Stimulated activated CD8-positive, alpha-beta memory T cell treated with anti-CD3 and anti-CD28 coated beads, Interleukin-4, amount 100 ng/mL, for 1 hour (primary cell): ENCODE measurements at places on chromosomes 5 and 9.

DNA sequence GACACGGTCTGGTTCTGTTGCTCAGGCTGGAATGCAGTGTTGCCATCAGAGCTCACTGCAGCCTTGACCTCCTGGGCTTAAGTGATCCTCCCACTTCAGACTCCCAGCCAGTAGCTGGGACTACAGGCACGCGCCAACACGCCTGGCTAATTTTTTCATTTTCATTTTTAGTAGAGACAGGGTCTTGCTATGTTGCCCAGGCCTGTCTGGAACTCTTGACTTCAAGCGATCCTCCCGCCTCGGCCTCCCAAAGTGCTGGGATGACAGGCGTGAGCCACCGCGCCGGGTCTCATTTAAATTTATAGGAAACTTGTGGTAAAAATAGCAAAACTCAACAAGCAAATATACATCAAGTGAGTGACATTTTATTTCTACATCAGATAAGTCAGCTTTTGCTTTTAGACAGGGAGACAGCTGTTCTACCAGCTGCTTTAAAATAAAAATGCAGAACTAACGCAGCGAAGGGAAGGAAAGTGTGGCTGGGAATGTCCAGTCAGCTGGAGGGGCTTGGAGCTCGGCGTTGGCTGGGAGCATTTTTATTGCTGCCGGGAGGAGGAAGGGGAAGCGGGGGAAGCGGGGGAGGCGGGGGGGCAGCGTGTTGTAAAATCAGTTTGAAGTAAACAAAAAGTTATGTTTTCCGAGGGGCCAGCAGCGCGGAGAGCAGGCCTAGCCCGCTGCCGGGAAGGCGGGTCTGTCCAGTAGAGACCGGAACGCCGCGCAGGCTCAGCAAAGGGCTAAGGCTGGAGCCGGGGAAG lies 707 bp upstream of the ZFYVE16 start:
- no peak for DNase-seq

DNA sequence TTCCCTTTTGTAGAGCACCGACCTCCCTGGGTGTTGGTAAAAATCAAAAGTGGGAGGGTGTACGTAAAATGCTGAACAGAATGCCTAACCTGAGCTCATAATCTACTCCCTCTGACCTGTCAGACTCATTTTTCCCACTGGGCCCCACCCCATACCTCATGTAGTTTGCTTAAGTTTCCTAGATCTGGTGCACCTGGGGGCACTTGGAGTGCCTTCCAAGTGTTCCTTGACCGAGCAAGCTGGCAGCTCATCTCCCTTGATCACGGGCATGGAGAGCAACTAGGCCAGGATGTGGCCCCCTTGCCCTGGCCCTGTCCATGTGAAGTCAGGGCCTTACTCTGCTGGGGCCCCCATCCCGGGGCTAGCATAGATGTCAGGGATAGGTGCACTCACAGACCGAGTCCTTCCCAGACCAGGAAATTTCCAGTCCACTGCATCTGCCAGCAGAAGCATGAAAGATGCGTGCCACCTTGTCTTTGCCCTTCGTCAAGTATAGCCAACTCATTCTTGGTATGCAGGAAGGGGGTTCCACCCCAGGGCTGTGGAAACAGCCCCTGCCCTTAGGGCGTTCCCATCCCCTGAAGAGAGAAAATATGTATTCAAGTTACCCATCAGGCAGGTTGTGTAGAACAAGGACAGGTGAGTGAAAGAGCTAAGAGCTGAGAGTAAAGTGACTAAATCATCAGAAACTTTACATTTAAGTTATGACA lies 41.9 kb downstream of the SLC22A5 start:
- no peak for DNase-seq

- no peak for DNase-seq
These were observed 66.5 kb downstream of the COL27A1 start for GRCh38 chr9:114221706-114222465.

GRCh38 chr5:142900927-142901326 lies 130.8 kb downstream of the ARHGAP26 start:
- DNase-seq = no peak

DNA sequence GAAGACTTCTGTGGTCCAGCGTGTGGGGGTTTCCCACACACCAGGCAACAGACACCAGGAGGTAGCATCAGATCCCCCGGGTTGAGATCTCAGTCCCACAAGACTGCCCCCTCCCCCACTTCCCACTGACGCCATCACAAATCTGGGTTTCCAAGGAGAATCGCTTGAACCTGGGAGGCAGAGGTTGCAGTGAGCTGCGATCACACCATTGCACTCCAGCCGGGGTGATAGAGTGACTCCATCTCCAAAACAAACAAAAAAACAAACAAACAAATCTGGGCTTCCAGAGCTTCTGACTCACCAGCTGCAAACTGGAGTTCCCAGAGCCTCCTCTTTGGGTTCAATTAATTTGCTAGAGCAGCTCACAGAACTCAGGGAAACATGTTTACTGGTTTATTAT lies 4.7 kb upstream of the GBGT1 start:
- DNase-seq = no peak

DNA sequence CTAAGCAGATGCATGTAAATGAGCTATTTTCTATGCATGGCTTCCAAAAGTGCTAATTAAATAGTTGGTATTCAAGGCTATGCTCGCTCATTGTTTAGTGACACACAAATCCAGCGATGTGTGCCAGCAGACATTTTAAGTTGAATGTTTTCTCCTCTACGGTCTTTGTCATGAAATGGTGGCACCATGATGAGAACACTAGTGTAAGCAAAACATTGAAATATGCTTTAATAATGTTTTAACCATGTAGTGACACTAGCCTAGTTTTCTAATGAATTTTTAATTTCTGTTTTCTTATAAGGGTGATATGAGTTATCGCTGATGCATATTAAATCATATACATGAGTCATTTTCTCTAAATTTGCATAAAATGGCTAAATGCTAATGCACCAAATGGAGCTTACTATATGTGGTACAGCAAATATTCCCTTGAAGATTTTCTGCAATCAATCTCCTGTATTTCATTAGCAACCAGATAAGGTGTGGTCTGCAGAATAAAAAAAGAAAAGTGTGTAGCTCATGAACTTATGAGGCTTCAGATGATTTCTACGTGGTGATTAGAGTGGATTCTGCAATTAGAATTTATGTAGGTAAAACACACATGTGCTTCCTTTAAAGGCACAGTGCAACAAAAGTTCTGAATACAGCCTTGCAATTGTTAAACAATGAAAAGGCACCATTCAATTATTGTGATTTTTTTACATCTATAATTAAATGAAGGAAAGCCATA lies 226.6 kb downstream of the MEF2C start:
- DNase-seq = no peak

GRCh38 chr9:21764846-21765245 lies 37.6 kb upstream of the MTAP start:
- no peak for DNase-seq

- no peak for DNase-seq
These were observed 82.0 kb downstream of the ADGRV1 start for GRCh38 chr5:90640484-90641059.

GRCh38 chr9:125674981-125675973 lies 31.7 kb downstream of the MAPKAP1 start:
- no peak for DNase-seq

GRCh38 chr5:126199467-126199866 lies 223.7 kb upstream of the GRAMD2B start:
- no peak for DNase-seq

DNA sequence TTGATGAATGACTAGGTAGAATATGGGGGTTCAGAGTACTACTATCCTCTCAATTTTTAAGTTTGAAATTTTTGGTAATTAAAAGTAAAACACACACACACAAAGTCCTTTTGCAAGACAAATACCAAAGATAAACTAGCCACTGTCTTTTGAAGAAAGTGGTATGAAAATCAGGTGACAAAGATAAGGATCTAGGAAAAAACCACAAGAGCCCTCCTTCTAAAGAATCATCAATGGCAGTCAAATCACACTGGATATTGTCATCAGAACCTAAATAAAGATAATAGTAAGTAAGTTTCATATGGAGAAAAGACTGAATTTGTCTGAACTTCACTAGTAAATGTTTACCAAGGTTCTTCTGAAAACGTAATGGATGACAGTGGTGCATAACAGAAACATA lies 30.5 kb upstream of the HK3 start:
- DNase-seq = no peak

DNA sequence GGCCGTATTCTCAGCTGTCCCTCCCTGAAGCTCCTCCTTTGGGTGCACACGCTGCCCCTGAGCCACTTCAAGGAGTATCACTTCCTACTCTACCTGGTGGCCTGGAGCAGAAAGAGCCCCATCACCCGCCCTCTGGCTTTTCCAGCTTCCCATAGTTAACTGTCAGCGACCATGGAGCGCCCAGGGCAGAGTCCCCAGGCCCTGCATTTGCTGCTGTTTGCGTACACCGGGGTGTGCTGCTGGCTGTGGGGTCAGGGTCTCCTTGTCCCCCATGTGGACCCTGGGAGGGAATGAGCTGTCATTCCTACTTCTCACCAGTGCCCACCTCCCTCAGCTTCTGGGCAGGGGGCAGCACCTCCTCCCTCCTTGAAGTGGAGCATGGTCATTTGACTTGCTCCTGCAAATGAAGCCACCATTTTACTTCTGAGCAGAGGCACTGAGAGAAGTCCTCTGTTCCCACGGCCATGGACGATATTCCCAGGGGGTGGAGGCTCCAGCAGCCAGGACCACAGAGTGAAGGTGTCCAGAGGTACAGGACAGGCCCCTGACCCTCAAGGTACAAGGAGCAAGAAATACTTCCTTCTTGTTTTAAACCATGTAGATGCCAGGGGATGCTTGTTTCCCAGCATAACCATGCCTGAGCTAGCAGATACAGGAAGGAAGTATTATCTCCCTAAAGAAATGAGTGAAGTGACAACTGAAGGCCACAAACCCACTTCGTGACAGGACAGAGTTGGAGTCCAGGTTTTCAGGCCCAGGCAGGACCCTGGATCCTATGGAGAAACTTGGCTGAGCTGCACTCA lies 40.6 kb upstream of the COL5A1 start:
- no peak for DNase-seq

- no peak for DNase-seq
These were observed 206.8 kb upstream of the ATP10B start for GRCh38 chr5:161058781-161059180.

DNA sequence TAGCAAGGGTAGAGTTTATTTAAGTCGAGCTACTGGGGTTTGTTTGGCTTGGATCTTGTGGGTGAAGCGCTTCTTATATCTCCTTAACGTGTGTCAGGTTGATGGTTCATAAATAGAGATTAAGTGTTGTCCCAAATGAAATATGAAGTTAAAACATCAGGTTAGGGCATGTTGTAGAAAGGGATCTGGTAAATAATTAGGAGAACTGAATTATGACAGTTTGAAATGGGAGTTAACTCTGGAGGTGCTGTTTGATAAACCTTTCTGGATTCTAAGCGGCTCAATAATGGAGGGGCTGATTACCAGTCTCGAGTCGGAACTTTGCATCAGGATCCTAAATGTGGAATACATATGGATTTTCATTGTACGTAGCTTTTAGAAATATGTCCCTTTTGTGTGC lies 717.0 kb upstream of the WWC1 start:
- DNase-seq = no peak

DNA sequence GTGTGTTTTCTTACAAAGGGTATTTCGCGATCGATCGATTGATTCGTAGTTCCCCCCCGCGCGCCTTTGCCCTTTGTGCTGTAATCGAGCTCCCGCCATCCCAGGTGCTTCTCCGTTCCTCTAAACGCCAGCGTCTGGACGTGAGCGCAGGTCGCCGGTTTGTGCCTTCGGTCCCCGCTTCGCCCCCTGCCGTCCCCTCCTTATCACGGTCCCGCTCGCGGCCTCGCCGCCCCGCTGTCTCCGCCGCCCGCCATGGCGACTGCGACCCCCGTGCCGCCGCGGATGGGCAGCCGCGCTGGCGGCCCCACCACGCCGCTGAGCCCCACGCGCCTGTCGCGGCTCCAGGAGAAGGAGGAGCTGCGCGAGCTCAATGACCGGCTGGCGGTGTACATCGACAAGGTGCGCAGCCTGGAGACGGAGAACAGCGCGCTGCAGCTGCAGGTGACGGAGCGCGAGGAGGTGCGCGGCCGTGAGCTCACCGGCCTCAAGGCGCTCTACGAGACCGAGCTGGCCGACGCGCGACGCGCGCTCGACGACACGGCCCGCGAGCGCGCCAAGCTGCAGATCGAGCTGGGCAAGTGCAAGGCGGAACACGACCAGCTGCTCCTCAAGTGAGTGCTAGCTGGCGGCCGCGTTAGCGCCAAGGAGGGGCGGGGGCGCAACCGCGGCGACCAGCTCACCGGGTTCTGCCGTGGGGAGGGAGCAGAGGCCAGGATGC lies 480 bp downstream of the LMNB1 start:
- DNase-seq = peak; percentile 31

GRCh38 chr5:23684103-23684502 lies 176.7 kb downstream of the PRDM9 start:
- no peak for DNase-seq

DNA sequence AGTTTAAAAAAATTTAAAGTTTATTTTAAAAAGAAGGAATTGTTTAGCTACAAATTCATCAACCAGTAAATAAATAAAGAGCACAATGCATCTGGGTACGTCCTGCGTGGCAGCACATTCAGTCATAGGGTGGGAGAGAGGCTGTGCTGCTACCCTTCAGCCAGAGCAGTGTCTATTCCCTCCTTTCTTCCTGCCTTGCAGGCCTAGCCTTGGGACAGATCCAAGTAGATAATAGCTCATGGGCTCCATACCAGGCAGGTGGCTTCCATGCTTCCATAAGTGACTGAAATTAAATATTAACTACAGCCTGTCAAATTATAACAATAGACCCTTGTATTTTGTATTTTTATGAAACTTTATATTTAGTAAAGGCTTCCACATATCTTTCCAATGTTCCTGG lies 408.3 kb upstream of the RGMB start:
- no peak for DNase-seq

DNA sequence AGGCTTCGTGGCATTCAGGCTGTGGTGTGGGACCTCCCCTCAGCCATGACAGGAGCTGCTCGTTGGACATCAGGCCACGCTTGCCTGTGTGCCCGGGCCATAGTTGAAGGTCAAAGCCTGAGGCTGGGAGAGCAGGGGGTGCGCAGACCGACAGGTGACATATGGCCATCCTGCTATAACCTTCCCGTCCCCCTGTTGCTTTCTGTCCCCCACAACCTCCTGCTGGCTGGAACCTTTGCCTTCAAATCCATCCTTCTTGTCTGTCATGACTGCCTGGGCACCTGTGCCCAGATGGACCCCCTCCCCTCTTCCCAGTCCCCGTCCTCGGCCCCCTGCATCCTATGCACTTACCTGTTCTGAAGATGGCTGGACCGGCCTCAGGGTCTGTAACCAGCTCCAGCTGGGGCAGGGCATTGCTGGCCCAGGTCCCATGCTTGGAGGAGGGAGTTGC lies 83.2 kb downstream of the WNK2 start:
- no peak for DNase-seq

- DNase-seq = no peak
These were observed 132.9 kb downstream of the ADAMTSL1 start for GRCh38 chr9:18606846-18607245.

DNA sequence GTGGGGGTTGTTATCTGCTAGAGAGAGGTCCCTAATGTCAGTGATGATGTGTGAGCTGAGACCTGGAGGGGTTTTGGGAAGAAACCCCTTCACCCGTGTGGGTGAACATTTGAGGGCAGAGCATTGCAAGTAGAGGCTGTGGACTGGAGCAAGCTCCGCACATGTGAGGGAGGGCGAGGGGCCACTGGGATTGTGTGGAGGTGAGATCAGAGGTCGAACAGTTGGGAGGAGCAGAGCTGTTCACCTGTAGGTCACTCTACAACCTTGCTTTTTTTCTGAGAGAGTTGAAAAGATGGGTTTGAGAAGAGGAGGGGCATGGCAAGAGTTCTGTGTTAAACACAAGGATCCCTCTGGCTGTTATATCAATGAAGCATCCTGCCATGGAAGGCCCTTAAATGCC lies 480.4 kb upstream of the ZNF608 start:
- no peak for DNase-seq

- no peak for DNase-seq
These were observed 288.5 kb downstream of the MAST4 start for GRCh38 chr5:66884564-66885243.
